Cortex of kidney (tissue), 1 donor: ENCODE measurements at places on chromosomes 6 and 20.

GRCh38 chr6:80636689-80637088 is 530.2 kb downstream of the BCKDHB start:
- no peak for DNase-seq

- DNase-seq = no peak
Measured at GRCh38 chr6:12203001-12203400, 87.2 kb upstream of the EDN1 start.

GRCh38 chr6:53240761-53241160 is 92.1 kb upstream of the GCM1 start:
- no peak for DNase-seq

- no peak for DNase-seq
Measured at GRCh38 chr20:37345339-37346235, at the start of gene SRC. Gene SRC, plus strand, starts transcription at chr20:37346140. Its CDS starts 38,014 bp downstream, at chr20:37384154.

GRCh38 chr6:146026873-146027272 is 2.0 kb upstream of the GRM1 start:
- DNase-seq = no peak

GRCh38 chr6:18654821-18655220 is 267.7 kb downstream of the RNF144B start:
- DNase-seq = no peak

DNA sequence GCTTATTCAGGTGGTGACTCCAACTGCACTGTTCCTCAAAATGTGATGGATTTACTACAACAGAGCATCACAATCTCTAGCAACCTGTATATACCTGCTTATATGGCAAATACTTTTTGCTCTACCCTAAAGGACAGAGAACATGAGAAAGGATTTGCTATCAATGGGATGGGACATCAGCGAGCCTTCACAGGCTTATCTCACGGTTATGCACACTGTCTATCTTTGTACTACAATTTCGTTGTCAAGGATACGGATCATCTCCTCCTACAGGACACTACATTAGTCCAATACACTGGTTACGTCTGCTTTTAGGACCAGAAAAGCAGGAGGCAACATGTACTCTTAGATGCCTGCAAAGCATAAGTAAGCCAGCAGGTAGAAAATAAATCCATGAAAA is 34.2 kb downstream of the STX7 start:
- DNase-seq = no peak

DNA sequence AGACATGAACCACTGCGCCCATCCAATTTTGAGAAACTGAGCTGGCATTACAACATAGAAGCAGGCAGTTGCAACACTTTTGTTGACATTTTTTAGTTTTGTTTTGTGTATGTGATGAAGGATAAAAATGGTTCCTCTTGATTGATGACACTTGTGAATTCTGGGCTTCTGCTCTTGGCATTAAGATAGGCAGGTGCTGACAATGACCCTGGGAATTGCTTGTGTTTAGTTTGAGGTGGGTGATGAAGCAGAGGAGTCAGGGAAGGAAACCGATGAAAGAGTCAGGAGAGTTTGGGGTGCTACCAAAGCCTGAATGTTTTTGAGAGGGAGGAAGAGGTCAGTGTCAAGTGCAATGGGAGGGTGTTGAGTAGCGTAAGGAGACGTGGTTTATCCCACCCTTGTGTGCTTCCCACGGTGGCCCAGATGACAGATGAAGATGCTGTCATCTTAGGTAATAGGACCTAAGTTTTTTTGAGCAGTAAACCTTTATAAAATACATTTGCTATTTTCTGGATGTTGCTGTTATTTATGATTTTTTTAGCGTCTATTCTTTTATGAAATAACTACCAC is 19.4 kb downstream of the CDS2 start:
- DNase-seq = no peak

GRCh38 chr20:62415354-62416111 is 8.4 kb upstream of the CABLES2 start:
- DNase-seq = no peak

- DNase-seq = no peak
Measured at GRCh38 chr6:32635526-32636123, 1.6 kb upstream of the HLA-DQA1 start.

GRCh38 chr6:120096696-120097260 is 747.2 kb upstream of the MAN1A1 start:
- no peak for DNase-seq

- no peak for DNase-seq
Measured at GRCh38 chr6:15620611-15621010, 42.2 kb downstream of the DTNBP1 start.
